ENCODE measurements at places on chromosomes 1 and 21.
A peak's percentile ranks its signal among the peaks of the same experiment; 100 is the strongest.

- DNase-seq = no peak
Observed at GRCh38 chr1:192263436-192263835, 53.4 kb upstream of the RGS21 start.

- peak; percentile 91 for DNase-seq
Observed at GRCh38 chr1:36365381-36365780, 20.3 kb downstream of the STK40 start.

GRCh38 chr1:166270476-166271150, 103.8 kb upstream of the FAM78B start:
- no peak for DNase-seq

- no peak for DNase-seq
Observed at GRCh38 chr1:60762911-60763310, 319.4 kb upstream of the NFIA start.

- no peak for DNase-seq
Observed at GRCh38 chr1:22907528-22907927, 65.1 kb downstream of the LACTBL1 start.

DNA sequence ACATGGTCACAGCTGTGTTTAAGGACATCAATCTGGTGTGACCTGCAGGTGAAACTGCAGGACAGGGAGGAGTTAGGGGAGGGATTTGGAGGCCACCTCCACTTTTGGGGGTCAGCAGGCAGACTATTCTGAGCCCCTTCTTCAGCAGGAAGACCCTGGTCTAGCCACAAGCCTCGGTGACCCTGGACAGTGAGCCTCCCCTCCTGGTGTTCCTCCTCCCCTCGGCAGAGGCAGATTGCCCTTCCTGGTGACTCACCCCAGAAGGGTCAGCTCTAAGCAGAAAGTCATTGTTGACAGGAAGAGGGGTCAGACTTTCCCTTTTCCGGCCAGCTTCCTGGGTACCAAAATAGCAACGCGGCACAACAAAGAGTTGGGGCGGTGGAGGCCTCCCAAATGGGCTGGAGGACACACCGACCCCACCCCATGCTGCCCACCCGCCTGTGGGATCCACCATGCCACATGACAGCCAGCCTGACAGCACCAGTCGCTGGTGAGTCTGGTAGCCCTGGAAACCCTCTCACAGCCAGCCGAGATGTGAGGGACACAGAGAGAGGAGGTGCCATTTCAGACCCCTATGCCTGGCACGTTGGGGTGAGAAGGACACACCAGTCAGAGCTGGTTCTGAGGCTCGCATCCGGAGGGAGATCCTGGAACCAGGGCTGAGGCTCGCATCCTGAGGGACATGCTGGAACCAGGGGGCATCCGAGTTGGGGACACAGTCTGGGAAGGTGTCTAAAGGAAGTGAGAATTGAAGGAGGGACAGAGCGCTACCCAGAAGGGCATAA, 14.7 kb upstream of the CSF1 start:
- peak; percentile 79 for DNase-seq

GRCh38 chr1:21436488-21437340, 3.2 kb upstream of the NBPF3 start:
- DNase-seq = peak; percentile 28

DNA sequence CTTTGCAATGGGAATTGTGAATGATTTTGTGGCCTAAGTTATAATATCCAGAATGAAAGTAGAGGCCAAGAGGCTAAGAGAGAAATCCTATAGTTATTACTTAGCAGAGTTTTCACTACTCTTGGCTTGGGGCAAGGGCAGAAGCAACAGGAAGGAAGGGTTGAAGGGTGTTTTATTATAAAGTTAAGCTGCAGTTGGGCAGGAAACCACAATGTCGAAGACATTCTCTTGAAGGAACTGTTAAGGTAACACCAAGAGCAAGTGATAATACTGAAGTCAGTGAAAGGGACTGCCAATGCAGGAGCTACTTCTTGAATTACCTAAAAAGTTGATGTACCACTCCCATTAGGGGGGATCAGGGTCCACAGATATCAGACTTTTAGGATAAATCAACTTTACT, 8.3 kb downstream of the XCL2 start:
- no peak for DNase-seq

DNA sequence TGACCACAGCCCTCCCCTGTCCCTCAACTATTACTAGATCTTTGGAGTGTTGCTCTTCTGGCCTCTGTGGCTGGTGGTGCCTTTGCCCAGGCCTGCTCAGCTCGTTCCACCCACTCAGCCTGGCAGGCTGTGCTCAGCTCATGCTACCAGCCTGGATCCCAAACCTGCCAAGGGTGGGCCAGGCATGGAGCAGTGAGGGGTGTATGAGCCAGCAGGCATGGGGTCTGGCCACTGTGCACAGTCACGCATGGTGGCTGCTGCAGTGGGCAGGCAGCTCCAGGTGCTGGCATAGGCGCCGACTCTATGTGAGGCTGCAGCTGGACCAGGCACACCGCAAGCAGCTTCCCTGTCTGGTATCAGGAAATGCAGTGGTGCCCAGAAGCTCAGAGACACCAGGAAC, 449.9 kb downstream of the MATN1 start:
- no peak for DNase-seq

- no peak for DNase-seq
Observed at GRCh38 chr1:95407131-95407885, 173.3 kb downstream of the RWDD3 start.

DNA sequence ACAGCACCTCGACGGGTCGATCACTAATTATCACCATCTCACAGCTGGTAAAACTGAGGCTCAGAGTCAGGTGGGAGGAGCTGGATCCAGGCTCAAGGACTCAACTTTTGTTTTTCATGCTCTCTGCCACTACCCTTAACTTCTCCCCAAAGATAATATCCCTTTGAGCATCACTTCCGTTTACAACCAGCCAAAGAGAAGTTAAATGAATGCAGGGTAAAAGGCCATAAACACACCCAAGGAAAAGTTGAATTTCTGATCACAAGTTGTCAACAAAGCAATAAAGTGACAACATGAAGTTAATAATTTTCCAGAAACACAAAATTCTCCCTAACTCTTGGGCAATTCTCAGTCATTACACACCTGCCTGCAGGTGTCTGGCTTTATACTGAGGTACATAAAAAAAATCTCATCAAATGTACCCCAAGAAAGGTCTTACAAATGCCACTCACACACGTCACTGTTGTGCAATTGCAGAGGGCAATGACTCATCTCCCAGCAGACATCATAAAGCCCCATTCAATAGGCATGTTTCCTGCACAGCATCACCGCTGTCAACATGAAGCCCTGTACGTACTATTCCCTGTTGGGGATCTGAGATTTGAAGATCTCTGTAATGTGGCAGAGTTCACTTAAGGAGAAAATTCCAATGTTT, 3.4 kb downstream of the OR2T11 start:
- no peak for DNase-seq

- DNase-seq = no peak
Observed at GRCh38 chr1:178774263-178774662, 49.2 kb downstream of the RALGPS2 start.

DNA sequence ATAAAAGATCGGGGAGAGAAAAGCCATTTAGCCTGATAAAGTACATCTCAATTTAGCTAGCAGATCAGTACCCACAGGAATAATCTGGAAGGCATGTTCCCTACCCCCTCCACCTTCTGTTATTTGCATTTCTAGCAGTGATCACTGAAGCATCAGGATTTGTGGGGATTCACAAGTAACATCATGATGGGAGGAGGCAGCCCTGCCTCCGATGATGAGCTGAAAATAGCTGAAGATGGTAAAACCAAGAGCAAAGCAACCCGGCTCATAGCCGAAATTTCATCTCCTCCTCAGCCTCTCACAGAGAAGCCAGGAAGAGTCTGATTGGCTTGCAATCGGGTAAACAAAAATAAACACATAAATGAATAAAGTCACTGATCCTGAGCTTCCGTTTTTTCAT, 2.4 kb downstream of the CCSAP start:
- no peak for DNase-seq

GRCh38 chr21:33899199-33899598, 16.4 kb downstream of the ATP5PO start:
- no peak for DNase-seq

DNA sequence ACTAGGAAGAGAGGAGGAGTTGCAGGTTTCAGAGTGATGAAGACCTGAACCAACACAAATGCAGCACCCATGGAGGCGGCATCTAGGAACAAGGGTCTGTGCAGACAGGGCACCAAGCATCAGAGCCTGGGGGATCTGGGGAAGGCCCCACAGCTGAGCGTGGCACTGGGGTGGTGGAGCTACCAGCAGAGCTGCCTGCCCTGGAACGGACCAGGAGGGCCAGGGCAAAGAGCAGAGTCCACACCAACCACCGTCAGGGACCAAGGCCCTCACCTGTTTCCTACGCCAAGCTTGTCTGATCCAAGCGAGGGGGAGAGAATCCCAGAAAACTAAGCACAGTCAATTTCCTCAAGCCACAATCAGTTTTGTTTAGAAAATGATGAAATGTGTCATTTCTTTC, 79.0 kb upstream of the SYT6 start:
- no peak for DNase-seq

- peak; percentile 56 for DNase-seq
Observed at GRCh38 chr1:58047265-58047858, 499.2 kb downstream of the OMA1 start.

- DNase-seq = no peak
Observed at GRCh38 chr1:209896346-209896745, 41.7 kb upstream of the SYT14 start.

- no peak for DNase-seq
Observed at GRCh38 chr1:111847466-111847865, 91.8 kb downstream of the DDX20 start.

DNA sequence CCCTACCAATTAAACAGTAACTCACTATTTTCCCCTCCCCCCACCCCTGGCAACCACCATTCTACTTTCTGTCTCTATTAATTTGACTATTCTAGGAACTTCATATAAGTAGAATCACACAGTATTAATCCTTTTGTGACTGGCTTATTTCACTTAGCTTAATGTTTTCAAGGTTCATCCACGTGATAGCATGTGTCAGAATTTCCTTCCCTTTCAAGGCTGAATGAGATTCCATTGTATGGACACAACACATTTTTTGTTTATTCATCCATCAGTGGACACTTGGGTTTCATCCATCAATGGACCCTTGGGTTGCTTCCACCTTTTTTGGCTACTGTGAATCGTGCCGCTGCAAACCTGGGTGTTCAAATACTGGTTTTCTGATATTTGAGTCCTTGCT, 41.7 kb downstream of the EIF2D start:
- DNase-seq = no peak

GRCh38 chr1:94071391-94071790, 49.6 kb downstream of the ABCA4 start:
- no peak for DNase-seq

GRCh38 chr1:92554216-92554615, 67.5 kb upstream of the GFI1 start:
- no peak for DNase-seq

All from right cardiac atrium (tissue), 5 donors.